ENCODE measurements at places on chromosomes 12 and 14.

DNA sequence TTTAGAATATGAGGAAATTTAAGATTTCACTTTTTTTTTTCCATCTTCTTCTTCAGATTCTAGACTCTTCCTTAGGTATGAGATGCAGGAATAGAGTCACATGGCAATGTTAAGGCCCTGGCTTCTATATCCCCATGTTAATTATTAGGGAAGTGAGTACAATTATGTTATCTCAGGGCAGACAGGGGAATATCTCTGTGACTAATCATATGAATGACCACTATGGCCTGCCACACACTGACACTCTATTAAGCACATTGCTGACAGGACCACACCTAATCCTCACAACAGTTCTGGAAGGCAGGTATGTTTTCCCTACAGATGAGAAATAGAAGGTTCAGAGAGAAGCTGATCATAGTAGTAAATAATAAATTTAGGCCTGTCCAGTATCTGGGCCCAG is 69.4 kb upstream of the PTPRQ start:
- no peak for DNase-seq

DNA sequence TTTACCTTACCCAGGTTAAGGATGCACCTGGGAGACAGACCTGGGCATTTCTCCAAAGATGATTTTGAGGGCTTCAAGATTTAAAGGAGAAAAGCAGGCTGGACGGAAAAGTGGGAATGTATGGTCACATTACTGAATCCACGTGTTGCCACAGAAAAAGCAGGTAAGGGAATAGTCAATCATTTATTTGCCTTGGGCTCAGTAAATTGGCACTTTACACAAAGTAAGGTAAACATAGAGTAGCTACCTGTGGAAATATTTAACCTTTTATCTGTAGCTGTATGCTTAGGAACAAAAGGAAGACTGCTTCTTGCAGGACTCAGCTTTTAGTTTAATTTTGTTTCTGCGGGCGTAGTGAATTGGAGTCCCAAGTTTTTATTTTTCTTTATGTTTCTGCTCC is 153.3 kb downstream of the SLCO1B3 start:
- DNase-seq, result no peak

DNA sequence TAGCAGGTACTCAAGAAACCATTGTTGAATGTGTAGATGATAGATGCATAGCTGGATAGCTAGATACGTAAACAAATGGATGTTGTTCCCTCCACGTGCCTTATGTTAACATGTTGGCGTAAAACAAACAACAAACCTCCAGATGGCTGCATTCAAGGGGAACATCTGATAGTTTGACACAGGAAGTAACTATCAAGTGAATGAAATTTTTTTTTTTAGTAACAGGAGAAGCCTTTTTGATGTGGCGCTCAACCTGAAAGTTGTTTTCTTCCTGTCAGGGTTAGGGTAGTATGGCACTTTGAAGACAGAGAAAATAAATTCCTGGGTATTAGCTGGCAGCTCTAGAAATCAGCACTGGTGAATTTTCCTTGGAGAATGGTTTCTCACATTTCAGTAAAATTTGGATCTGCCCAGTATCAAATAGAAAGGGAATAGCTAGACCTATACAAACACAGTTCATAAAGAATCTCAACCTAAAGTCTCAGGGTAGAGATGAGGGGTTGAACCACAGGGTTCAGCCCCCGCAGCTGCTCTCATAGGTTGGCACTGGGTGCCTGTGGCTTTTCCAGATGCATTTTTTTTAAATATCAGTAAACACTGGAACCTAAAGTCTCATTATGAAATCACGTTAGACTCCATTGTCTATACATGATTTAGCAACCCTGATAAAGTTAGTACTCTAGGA is 18.8 kb upstream of the RAP1B start:
- DNase-seq, result no peak

DNA sequence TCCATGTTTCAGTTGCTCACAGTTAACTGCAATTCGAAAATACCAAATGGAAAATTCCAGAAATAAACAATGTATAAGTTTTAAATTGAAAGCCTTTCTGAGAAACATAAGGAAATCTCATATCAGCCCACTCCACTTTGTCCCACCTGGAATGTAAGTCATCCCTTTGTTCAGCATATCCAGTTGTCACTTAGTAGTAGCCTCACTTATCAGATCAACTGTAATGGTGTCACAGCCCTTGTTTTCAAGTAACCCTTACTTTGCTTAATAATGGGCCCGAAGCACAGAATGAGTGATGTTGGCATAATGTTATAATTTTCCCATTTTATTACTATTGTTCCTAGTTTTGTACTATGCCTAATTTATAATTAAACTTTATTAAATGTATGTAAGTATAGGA is 646.8 kb downstream of the C12orf50 start:
- no peak for DNase-seq

DNA sequence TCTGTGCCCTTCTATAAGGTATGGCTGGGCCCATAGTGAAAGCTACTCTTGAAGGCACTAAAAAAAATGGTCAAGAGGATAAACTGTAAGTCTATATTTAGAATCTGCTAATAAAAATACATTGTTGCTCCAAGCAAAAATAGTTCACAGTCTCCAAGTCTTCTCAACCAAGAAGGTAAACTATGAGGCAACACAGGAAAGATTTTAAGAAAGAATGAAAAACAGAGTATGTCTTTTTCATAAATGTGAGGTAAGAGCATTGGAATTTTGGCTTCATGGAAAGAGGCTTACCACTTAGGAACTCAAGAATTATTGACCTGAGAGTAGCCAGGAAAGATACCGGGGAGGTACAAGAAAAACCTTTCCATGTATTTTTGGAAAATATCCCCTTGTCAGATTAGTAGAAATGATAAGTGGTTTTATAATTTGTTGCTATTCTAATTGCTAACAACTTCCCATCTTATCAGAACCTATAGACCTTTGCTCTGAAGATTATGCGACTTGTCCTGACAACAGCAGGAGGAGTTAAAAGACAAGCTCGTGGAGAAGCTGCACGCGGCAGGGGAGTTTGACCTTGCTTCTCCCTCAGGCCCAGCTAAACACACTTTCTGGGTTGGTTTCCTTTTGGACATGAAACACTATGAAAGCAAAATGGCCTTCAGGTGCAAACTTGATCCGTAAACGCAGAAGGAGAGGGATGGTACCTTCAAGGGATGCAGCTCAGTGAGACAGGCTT is 238.1 kb downstream of the FOXN3 start:
- DNase-seq, result no peak

DNA sequence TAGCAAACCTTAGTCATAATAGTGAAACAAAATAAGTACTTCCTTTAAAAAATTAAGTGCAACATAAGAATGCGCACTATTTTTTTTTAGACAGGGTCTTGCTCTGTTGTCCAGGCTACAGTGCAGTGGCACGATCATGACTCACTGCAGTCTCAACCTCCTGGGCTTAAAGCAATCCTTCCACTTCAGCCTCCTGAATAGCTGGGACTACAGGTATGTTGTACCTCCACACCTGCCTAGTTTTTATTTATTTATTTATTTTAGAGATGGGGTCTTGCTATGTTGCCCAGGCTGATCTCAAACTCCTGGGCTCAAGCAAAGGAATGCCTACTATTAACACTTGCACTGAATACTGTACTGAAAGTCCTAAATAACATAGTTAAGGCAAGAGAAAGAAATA is 93.8 kb downstream of the NUMB start:
- no peak for DNase-seq

DNA sequence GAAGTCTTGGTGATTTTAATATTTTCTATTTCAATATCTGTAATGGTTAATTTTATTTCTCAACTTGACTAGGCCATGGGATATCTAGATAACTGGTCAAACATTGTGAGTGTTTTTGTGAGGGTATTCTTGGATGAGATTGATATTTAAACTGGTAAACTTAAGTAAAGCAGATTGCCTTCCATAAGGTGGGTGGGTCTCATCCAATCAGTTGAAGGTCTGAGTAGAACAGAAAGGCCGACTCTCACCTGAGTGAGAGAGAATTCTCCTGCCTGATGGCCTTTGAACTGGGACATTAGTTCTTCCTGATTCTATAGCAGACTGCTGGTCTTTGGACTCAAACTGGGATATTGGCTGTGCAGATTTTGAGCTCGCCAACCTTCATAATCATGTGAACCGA is 36.3 kb downstream of the OTOGL start:
- DNase-seq, result no peak

DNA sequence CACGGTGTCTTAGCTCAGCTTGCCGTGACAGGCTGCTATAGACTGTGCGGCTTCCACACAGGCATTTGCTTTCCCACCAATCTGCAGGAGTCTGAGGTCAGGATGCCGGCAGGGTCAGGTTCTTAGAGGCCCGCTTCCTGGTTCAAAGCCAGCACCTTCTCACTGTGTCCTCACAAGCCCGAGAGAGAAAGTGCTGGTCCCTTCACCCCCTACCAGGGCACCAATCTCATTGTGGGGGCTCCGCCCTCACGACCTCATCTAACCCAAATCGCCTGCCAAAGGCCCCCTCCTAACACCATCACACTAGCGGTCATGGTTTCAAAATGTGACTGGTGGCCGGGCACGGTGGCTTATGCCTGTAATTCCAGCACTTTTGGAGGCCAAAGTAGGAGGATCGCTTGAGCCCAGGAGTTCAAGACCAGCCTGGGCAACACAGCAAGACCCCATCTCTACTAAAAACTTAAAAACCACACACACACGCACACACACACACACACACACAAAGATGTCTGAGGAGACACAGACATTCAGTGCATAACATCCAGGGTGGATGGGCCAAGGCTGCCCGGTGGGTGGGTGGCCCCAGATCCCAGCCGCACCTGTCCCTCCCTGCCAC is 26.8 kb downstream of the MMP17 start:
- no peak for DNase-seq

GRCh38 chr14:36773558-36773957 is 111.9 kb downstream of the PAX9 start:
- no peak for DNase-seq

DNA sequence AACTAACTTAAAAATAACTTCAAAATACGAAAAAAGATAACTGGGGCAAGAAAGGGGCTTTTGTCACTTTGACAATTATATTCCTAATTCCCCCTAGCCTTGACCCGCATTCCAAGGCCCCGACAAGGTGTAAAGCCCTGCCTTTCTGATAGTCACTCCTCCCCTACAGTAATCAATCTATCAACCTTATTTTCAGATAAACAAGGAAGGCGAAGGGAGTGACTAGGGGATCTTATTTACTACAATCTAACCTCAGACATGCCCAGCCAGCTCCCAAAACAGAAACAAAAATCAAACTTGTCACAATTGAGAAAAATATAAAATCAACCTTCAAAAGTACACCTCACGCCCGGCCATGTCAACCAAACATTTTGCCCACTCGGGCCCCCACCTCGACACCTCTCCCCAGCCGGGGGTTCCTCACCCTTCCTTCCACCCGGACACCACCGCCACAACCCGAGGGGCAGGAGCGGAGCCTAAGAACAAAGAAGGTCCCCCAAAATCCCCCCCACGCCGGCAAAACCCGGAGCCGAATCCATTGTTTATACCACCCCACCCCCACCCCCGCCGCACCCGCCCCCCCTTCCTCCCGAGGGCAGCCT is 562 bp downstream of the ZFYVE1 start:
- no peak for DNase-seq

GRCh38 chr12:119634743-119635142 is 33.2 kb upstream of the PRKAB1 start:
- no peak for DNase-seq

DNA sequence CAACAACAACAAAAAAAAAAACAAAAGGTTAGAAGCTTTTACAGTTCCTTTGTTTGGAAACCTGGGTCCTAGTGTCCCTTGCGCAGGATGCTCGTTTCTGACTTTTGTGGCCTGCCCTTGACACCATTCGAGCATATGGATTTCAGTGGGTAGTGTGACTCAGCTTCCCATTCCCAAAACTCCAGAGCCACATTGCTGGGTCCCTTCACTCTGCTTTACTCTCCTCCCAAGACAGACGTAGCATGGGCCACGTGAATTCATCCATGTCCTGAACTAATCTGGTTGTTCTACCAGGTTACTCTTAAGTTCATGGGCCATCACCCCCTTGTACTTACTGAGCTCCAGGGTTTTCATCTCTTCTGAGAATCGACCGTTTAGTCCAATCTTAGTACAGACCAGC is 68.0 kb upstream of the MAX start:
- no peak for DNase-seq

DNA sequence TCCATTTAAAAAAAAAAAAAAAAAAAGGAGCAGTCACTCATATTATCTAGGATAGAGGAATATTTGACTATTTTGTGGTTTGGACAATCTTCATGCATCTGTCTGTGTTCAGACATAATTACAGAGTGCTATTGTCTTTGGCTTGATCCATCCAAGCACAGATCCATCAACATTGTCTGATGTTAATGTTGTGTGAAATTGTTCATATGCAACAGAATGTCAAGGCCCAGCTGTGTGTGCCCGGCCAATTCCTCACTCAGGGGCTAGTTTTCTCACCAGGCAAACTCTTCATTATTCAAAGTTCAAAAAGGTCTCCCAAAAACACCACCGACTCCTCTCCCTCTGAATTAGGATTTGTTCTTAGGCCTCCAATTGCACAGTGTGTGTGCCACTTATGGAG is 324.9 kb upstream of the TMTC1 start:
- no peak for DNase-seq

DNA sequence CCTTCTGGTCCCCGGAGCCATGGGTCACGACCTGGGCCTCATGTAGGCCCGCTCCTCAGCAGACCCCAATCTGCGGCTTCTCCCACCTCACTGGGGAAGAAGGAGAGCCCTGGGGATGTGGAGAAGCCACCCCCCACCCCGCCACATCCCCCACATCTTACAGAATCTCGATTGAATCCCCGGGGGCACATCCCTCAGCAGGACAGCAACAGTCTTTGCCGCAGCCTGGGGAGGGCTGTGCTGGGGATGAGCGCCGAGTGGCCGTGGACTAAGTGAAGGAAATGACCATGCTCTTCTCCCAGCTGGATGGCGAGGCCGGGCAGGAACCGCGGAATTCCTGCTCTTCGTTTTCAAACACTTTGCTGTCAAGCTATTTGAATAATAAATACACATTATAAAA is 169.0 kb upstream of the RTL1 start:
- no peak for DNase-seq

GRCh38 chr12:52351196-52352059 is 15.9 kb downstream of the KRT85 start:
- DNase-seq, result no peak

Data from hematopoietic multipotent progenitor cell treated with erythropoietin and hydrocortisone succinate and interleukin-3 and kit ligand, for 8 days (in vitro differentiated cells).